ENCODE measurements at places on chromosomes 1 and 21. TPM values are rescaled to one million over a fixed set of nuclear protein-coding genes. Genes with fewer than 3 reads are reported as not detected.

Gene RCAN1
- total RNA-seq, result 7.4 TPM

Gene IL23R
- not detected for total RNA-seq

Gene SCNM1
- 48.8 TPM for total RNA-seq

Gene ROR1
- total RNA-seq, result 10.7 TPM

Gene RHBG
- not detected for total RNA-seq

Gene OLFML3
- 4.4 TPM for total RNA-seq

Gene ADGRL4
- total RNA-seq, result not detected

Gene S100A8
- total RNA-seq, result not detected

Gene TRIM46
- total RNA-seq, result 1.4 TPM

Gene SLC1A7
- not detected for total RNA-seq

Gene AUNIP
- total RNA-seq, result 5.8 TPM

Gene GPX7
- total RNA-seq, result 0.10 TPM

Gene USH2A
- total RNA-seq, result not detected

Gene OR6F1
- not detected for total RNA-seq

Gene TAF13
- total RNA-seq, result 39.7 TPM

Gene GUCA2A
- total RNA-seq, result not detected

Gene NPR1
- 1.2 TPM for total RNA-seq

Gene CACNA1E
- not detected for total RNA-seq

Gene CDC20
- 193 TPM for total RNA-seq

Gene ADGRL2
- total RNA-seq, result 12.8 TPM

Gene HMCN1
- 0.27 TPM for total RNA-seq

Gene F5
- total RNA-seq, result 0.10 TPM

Gene KPRP
- not detected for total RNA-seq

Gene PIK3C2B
- total RNA-seq, result 8.7 TPM

Gene UTS2
- total RNA-seq, result not detected

Gene SEMA4A
- 0.42 TPM for total RNA-seq

Gene NMNAT2
- total RNA-seq, result 0.71 TPM

Gene EDARADD
- total RNA-seq, result 3.1 TPM

Gene PCP4L1
- total RNA-seq, result 0.09 TPM

Gene CELA3A
- total RNA-seq, result not detected

Gene NPHS2
- not detected for total RNA-seq

Gene TAL1
- total RNA-seq, result not detected

Gene GPR3
- 1.5 TPM for total RNA-seq

Gene RXFP4
- total RNA-seq, result not detected

Gene TCEA3
- 0.33 TPM for total RNA-seq

Gene SLAMF9
- 0.40 TPM for total RNA-seq

Gene FBXO2
- total RNA-seq, result 9.1 TPM

Gene CALML6
- 0.24 TPM for total RNA-seq

Gene SPRR3
- total RNA-seq, result not detected

Gene RASSF5
- total RNA-seq, result 1.3 TPM

Measured in A549 treated with RU486 at 1 μM for 4 hours (cell line).